GDM1 (cell line): ENCODE measurements at places on chromosomes 7 and 10.

DNA sequence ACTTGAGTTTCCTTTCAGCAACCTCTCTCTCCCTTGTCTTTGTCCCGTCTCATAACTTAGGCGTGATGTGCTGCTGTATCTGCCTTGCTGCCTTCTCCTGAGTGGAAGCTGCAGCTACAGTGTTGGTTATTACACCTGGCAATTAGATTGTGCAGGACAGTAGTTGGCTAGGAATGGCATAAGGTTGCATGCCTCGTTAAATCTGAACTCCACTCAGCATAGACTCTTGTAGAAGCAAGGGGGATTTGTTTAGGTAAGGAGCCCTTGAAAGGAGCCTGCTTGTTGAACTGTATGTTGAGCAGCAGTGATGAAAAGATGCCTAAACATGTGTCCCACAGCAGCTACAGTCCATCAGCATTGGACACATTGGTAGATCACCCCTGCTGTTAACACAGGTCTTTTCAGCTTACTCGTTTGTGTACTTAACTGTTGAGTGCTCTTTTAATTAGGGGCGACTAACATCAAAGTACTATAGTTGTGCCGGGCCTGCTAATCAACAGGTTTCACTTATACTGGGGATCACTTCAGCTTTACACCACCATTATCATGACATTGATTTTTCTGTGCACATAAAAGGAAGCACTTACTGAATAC, 225.0 kb downstream of the AUTS2 start:
- no peak for DNase-seq

- DNase-seq = peak; percentile 72
These were observed 31.8 kb upstream of the TOMM7 start for GRCh38 chr7:22854158-22855048.

- DNase-seq = no peak
These were observed 1.1 kb upstream of the ITGB8 start for GRCh38 chr7:20329389-20330238.

DNA sequence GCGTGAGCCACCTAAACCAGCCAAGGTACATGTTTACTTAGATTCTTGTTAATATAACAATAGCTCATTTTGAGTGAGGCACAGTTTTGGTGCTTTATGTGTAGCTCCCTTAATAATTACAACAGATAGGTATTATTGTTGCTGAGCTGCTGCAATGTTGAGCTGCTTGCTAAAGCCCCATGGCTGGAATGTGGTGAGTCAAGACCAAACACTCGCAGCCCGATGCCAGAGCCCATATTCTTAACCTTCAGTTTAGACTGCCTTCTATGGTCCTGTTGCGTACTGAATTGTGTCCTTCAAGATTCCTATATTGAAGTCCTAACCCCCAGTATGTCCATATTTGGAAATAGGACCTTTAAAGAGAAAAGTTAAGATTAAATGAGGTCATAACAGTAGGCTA, 407.1 kb downstream of the NEBL start:
- no peak for DNase-seq

- DNase-seq = no peak
These were observed 37.5 kb upstream of the PIK3CG start for GRCh38 chr7:106827626-106828025.

- no peak for DNase-seq
These were observed 4.1 kb upstream of the SLC18A3 start for GRCh38 chr10:49605939-49606509.

GRCh38 chr10:78209970-78210369, 176.3 kb downstream of the RPS24 start:
- no peak for DNase-seq

- no peak for DNase-seq
These were observed 20.4 kb downstream of the PHTF2 start for GRCh38 chr7:77819021-77819420.

DNA sequence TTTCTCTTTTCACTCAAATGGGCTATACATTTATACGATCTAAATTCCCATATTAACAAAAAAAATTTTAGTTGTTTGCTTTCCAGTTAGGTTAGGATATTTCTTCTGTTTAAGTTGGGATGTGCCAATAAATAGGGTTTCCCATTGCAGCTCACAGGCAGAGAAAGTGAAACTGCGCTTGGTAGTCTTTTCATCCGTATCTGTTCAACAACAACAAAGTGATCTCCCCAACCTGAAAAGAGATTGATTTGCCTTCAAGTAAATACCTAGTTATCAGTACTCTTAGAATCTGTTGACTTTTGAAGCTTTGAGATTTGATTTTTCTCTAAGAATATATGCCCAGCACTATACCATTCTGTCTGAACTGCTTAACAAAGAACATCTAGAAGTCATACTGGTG, 143.4 kb downstream of the DYNC1I1 start:
- DNase-seq = no peak

- no peak for DNase-seq
These were observed 161.0 kb upstream of the POT1 start for GRCh38 chr7:125090596-125090995.

- DNase-seq = no peak
These were observed 63.5 kb downstream of the SH3PXD2A start for GRCh38 chr10:103791858-103792257.

DNA sequence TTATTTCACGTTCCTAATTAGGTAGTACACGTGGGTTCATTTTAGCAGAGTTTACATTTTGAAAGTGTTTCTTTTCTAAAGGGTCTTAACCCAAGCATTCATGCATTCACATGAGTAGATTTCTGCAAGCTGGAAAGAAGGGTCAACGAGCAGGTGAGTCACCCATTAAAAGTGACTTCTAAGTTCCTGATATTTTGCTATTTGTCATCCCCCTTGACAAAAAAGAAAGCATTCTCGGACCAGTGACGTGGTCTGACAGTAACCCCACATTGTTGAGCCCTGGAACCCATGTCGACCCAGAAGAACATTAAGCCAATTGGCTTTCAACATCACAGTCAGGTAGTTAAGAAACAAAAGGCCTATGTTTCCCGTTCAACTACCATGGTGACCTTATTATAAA, 49.6 kb downstream of the ABCB5 start:
- no peak for DNase-seq

GRCh38 chr10:78843495-78843894, 225.3 kb upstream of the ZMIZ1 start:
- DNase-seq = no peak
